ENCODE measurements at places on chromosomes 5 and 9.

DNA sequence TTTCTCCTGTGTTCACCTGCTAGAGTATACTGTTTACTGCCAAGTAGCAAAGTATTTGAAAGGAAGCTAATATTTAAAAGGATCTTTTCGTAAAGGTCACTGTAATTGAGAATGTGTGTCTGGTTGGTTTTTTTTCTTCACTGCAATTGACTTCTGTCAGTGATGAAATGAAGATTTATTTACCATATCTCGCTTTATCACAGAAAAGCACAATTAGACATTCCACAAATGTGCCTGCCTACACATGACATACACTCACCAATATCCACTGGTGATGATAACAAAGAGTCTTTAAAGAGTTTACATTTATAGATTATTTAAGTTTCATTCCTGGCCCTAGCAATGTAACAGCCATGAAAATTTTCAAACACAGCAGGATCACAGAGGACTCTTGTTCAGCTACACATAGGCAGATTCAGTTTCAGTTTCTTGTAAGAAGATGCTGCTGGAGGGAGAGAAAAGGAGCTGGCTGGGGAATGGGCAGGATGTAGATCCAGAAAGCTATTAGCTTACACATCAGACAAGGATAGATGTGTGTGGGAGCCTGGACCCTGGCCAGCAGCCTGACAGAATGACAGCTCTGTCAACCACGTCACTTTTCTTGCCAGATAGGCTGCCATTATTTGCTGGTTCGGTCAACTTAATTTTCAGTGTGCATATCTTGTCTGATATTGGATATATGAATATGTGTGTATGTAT, 104.0 kb downstream of the GDNF start:
- no peak for DNase-seq

- DNase-seq: no peak
Observed at GRCh38 chr5:169705322-169705721, 68.2 kb downstream of the DOCK2 start.

DNA sequence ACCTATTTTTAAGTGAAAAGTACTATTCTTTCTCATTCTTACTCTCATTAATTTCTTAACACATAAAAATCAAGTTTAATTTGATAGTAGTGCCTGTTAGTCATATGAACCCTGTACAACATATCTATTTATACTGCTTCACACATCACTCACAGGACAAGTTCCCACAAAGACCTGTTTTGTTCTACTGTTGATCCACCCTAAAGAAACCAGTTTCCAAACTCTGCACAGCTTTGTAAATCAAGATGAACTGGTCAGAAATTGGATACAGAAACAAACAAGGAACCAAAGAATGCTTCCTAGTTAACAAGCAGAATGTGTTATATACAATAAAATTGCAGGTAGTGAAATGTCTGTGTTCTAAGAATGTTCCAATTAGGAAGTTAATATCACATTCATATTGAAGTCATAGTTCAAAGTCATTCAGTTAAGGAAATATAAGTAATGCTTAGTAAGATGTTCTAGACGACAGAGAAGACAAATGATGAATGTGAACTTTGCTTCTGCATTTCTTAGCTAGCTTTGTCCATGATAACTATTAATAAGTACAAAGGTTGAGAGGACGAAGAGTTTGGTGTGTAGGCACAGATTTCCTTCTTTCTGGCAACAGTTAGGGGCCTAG, 33.4 kb downstream of the C9orf85 start:
- no peak for DNase-seq

DNA sequence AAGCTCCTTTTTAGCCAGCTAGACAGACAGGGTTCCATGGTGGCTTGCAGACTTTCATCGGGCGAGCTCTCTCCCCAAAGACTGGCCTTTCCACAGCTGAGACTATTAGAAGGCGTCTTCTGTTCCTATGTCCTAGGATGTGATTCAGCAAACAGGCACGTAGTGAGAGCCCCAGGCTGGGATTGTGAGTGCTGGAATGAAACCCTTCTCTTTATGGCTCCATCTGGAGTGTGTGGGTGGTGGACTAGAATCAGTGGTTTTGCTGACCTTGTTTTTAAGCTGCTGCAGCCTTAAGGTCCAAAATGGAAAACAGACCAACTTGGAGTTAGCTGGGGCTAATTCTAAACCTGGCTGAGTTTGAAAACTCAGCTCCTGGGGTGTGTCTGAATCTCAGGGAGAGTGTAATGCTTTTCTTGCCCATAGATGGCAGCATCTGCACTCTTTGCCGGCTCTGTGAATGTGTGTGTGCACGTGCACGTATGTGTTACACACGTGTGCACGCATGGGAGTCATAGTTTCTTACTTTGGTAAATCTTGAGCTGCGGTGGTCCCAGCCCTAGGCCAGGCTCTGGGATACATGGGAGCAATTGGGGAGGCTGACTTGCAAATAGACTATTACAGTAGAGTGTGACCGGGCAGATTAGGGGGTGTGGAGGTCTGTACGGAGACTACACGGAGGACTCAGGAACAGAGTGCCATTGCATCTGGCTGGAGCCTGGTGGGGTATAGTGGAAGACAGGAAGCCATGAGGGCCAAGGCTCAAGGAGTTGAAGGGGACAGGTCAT, 10.7 kb downstream of the GSN start:
- no peak for DNase-seq

GRCh38 chr5:129905473-129906176, 1.4 kb downstream of the CHSY3 start:
- DNase-seq: no peak

DNA sequence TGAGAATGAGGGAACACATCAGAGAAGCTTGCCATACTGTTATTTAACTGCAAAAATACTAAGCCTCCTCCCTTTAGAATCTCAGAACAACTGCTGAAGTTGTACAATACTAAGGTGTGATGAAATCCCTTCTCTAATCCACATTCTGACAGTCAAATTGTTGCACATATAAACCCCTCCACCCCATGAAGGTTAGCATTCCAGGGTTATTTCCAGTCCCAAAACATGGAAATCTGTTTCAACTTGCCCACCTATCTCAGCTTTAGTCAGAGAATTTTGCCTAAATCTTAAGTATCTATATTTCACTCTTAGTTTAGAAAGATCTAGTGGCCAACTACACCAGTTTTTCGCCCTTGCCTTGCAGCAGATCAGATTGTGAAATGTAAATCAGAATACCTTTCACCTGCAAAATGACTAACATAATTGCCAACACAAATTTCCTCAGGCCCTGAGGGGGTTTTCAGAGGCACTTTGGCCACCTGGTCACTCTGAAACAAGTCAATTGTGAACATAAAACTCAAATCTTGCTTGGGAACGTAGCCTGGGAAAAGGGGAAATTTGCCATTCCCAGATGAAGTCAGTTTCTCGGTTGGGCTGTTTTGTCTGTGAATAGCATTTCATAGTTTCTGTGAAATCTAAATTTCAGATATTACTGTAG, 93.9 kb downstream of the EFNA5 start:
- DNase-seq: no peak

GRCh38 chr5:51148437-51148836, 234.8 kb upstream of the ISL1 start:
- DNase-seq: no peak

GRCh38 chr9:7536310-7536939, 263.2 kb downstream of the DMAC1 start:
- DNase-seq: no peak

DNA sequence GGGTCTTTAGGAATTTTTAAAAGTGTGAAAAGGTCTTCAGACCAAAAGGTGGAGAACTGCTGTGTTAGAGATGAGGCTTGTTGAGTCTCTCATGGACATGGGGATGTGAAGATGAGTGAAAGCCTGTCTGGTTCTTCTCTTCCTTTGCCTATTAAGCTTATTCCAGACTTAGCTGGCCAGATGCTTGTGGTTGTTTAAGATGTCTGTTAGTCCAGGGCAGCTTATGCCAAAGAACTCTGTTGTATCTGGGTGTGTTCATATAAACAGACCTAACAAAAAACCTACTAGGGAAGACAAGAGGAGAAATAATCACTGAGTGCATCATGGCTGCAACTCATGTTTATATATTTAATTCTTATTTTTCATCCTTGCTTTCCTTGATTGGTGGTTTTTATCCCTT, 57.5 kb upstream of the NCS1 start:
- DNase-seq: no peak

DNA sequence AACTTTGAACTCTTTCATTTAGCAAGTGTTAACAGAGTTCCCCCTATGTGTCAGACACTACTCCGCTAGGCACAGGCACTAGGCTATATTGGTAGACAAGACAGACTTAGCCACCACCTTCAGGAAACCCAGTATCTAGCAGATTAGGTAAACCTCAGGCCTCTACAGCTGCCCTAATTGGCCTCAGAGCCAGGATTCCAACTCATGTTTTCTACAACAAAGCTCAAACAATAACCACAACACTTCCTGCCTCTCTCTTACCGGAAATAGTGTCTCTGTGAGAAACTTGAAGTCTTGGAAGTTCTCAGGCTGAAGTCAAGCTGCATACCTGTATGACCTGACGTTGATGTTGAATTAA, 116.6 kb upstream of the SLC44A1 start:
- peak; percentile 55 for DNase-seq

DNA sequence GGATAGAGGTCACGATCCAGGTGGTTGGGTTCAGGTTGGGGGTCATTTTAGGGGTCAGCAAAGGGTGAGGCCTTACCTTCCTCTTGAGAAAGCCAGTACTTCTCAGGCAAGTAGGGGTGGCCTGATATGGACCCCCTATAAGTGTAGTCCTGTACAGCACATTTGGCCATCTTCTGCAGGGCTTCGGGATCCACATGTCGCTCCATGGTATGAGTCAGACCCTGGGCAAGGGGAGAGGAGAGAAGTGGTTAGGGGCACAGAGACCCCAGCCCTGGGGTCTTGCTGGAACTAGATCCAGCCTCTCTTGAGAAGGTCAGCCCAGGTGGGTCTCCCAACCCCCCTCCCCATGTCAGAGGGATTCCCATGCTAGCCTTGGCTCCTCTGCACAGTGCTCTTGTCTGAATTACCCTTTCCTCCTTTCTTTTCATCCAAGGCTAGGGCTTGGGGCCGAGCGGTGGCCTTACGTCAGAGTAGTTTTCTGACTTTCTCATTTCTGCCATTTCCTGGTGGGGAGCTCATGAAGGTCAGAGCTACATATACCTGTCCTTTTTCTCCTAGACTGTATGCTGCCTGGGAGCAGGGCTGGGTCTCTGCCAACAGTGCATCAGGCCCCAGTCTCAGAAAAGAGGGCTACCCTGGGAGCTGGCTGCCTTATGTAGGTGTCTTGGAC, 9.0 kb upstream of the MYORG start:
- no peak for DNase-seq

GRCh38 chr5:143245929-143246561, 157.4 kb downstream of the NR3C1 start:
- no peak for DNase-seq

DNA sequence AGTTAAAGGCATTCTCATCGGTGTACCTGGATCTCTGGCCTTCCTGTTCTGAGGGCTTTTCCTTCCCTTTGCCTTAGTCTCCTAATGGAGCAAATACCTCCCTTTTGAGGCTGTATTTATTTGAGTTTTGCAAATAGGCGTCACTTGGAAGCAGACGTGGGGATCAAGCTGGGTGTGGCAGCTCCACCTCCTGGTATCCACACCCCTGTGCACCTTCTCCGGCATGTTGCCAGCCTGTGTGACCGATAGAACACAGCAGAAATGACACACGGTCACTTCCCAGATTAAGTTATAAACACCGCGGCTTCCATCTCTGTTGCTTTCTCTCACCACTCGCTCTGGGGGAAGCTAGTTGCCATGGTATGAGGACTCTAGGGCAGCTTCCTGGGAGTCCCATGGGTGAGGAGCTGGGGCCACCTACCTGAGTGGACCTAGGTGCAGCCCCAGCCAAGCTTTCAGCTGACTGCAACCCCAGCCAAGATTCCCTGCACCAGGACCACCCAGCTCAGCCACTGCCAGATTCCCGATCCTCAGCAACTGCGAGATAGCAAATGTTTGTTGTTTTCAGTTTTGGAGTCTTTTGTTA, 214.4 kb upstream of the MVB12B start:
- DNase-seq: no peak

DNA sequence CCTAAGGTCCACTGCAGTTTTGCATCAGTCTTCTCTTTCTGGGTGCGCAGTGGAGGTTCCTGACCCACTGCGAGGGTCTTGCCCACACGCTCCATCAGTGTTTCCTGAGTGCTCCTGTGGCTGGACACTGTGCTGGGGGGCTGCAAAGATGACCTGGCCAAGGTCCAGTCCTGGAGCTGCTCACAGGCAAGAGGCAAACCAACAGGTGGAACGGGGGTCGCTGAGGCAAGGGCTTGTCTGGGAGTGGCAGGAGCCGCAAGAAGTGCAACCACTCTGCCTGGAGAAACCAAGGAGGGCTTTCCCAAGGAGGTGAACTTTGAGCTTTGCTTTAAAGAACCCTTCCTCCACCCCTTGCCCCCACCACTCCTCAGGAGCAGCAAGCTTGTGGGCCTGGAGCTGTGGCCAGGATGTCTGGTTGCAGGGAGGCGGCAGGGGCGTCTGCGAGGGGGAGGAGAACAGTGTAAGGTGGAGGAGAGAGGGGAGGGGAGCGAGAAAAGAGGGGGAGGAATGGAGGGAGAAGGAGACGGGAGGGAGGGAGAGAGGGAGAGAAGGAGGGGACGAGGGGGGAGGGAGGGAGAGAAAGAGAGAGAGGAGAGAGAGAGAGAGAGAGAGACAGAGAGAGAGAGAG, 444 bp upstream of the CPLX2 start:
- no peak for DNase-seq

DNA sequence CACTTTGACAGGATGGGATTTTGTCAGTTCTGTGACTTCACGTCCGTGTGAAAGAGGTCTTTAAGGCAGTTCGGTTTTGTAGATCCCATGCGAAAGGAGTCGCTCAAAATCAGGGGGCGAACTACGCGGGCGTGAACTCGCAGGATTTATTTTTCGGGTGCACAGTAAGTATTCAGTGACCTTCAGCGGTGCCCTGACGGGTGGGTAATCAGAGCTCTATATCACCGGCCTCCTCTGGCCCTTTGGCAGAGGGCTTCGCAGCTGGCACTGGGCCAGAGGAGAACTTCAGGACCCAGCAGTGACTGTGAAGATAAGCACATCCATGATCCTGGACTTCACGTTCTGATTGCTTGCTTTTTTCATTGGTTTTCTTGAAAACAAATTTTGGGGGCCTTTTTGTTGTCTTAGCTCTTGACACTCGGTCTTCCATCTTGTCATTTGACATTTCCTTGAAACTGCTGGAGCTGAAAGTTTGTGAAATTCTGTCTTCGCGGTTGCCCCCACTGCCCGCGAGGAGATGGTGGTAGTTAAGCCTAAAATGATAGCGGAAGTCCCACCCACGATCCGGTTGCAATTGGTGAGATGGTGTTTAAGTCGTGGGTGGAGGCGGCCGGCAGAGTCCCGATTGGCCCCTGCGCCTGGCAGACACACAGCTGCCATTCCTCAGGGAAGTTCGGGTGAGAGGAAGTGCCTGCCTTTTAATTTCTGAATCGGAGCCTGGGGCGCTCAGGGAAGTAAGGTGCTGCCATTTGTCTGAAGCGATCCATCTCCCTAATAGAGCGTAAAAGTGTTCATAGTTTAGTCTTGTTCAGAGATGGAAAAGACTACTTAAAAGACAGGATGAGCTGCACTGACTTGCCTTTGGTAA, at the start of gene FAM120AOS:
Gene FAM120AOS (minus strand): TSS at position 535 of the 868 bp plus-strand sequence. CDS start 872 bp downstream, outside the sequence.
- DNase-seq: peak; percentile 79

Measured in activated gamma-delta T cell treated with Interleukin-2 at 50 U/mL for 16 hours (primary cell).